ENCODE measurements at places on chromosomes 6 and 20.

DNA sequence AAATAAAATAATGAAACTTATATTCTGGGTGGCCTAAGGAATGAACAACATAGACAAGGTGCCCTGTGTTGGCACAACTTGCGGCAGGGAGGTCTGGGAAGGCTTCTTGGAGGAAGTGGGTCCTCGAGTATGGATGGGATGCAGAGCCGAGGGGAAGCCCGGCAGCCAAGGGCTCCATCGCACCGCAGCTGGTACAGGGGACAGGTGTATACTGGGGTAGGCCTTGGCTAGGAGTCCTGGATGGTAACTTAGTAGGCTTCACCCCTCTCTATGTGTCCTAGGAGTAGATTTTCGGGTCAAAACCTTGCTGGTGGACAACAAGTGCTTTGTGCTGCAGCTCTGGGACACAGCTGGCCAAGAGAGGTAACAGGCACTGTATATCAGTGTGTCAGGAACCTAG lies 28.0 kb downstream of the RAB44 start:
- no peak for DNase-seq

- DNase-seq = no peak
Measured at GRCh38 chr6:158027590-158028285, 46.1 kb downstream of the SYNJ2 start.

GRCh38 chr20:12925210-12925755 lies 83.5 kb upstream of the SPTLC3 start:
- DNase-seq = peak; percentile 75

- no peak for DNase-seq
Measured at GRCh38 chr6:51396583-51396982, 577.9 kb downstream of the TFAP2B start.

DNA sequence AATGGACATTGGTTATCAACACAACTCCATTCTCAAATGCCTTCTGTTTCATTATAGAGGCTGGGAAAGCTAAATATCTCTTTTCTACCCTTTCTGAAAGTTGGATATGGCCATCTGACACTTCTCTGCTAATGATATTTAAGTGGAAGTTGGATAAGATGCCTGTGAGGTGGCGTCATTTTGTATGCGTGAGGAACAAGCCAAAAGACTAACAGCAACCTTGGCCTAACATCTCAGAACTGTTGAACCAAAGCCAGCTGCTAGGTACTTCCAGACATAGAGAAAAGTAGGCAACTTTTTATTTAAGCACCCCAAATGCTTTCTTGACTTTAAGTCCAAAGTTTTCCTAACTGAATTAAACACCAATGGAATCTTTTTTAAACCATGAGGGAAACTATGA lies 708.4 kb downstream of the CD109 start:
- no peak for DNase-seq

DNA sequence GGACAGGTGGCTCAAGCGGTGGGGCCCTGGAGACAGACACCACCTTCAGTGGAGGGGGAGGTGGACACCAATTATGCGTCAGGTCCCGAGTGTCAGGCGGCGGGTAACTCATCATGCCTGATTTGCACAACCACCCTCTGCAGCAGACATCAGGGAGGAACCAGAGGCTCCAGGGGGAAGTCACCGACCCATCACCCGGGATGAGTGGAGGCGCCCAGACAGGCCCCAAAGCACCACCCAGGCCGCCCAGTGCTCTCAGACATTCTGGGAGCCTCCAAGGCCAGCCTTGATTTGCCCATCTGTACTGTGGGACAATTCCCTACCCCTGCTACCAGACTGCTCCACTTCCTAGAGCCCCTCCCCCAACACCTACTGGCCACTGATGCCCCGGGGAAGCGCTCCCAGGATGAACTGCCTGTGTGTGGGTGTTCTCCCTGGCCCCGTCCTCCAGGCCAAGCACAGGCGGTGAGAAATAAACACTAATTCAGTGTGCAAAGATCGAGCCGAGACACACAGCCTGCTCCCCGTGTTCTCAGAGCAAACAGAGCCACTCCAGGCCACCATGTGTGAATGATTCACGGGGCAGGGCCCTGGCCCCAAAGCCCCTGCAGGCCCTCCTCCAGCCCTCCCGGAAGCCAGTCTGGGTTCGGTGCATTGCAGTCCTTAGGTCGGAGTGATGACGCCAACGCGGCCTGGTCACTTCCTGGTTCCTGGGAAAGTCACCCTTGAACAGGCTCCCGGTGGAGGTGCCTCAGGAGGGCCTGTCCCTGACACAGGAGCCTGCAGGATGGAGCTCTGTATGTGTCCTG lies 107.2 kb downstream of the ASXL1 start:
- DNase-seq = peak; percentile 92

DNA sequence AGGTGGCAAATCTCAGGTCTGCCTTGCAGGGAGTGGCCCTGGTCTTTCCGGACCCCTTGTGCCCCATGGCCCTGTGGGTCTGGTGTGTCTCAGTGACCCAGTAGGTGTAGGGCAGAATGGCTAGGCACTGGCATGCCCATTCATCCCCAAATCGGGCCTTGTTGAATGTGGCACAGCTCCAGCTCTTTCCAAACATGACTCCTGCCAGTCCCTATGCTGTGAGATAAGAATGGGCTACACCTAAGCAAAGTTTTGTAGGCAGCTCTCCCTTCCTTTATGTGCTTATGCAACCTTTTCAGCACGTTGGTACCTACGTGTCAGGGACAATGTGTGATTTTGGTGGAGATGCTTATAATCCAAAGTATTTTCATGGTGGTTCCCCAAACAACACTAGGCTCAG lies 33.9 kb downstream of the FOXO3 start:
- no peak for DNase-seq

- peak; percentile 61 for DNase-seq
Measured at GRCh38 chr6:46491201-46491627, at the start of gene RCAN2. Gene RCAN2, minus strand, starts transcription at chr6:46491449.

- no peak for DNase-seq
Measured at GRCh38 chr6:111447051-111447450, 36.0 kb downstream of the REV3L start.

DNA sequence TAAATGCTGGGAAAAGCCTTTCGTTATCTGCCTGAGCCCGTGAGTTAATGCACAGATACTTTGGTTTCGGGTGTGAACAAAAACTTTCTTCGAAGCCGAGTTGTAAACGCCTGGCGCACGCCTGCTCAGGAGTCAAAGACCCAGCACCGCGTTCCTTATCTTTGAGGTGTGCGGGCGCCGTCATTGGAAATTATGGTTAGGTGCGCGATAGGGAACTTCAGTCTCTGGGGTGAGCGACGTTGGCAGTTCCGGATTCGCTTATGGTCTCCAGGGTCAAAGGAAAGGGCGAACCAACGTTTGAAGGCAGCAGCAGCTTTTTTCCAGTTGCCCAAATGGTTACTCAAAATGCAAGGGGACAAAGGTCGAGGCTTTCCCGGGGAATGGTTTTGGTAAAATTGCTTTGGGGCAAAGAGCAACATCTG lies 853 bp downstream of the SLC22A3 start:
- no peak for DNase-seq

DNA sequence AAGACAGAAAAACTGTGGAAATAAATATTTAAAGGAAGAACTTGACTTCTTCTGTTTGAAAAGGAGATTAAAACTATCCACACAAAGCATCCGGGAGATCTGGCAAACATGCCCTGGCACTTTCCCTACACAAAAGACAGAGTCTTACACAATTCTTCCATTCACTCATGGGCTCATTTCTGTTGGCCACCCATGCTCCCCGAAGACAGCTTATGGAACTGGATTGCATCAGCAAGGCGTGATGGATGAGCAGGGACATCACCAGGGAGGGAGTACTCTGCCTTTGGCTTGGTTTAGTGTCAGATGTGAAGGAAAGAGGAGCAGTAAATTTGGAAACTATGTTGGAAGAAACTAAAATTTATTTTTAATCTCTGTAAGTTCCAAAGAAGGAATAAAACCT lies 379.3 kb downstream of the CD109 start:
- DNase-seq = no peak

DNA sequence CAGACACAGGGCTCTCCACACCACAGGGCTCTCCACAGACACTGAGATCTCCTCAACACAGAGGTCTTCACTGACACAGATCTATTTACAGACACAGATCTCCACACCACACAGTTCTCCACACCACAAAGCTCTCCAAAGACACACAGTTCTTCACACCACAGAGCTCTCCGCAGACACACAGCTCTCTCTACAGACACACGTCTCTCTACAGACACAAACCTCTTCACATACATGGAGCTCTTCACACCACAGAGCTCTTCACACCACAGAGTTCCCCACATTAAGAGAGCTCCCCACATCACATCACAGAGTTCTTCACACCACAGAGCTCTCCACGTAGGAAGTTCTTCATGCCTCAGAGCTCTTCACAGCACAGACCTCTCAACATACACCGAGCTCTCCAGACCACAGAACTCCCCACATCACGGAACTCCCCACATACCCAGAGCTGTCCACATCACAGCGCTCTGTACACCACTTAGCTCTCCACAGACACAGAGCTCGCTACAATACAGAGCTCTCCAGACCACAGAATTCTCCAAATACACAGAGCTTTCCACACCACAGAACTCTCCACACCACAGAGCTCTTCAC lies 53.9 kb downstream of the ERMARD start:
- no peak for DNase-seq

DNA sequence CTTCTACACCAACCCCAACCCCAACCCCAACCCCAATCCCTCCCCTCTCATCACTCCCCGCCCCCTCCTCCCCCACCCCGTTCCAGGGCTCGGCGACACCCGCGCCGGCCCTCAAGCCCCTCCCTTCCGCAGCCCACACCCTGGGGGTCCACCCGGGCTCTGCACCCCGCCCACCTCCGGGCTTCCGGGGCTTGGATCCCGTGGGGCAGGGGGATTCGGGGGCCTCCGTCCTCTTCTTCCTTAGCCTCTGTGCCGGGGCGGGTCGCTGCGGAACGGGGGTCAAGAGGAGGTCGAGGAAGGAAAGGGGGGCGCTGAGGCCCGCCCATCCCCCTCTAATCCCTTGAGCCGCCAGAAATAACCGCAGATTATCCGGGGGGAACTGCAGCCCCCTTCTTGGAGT lies 690 bp downstream of the TULP1 start:
- DNase-seq = no peak

DNA sequence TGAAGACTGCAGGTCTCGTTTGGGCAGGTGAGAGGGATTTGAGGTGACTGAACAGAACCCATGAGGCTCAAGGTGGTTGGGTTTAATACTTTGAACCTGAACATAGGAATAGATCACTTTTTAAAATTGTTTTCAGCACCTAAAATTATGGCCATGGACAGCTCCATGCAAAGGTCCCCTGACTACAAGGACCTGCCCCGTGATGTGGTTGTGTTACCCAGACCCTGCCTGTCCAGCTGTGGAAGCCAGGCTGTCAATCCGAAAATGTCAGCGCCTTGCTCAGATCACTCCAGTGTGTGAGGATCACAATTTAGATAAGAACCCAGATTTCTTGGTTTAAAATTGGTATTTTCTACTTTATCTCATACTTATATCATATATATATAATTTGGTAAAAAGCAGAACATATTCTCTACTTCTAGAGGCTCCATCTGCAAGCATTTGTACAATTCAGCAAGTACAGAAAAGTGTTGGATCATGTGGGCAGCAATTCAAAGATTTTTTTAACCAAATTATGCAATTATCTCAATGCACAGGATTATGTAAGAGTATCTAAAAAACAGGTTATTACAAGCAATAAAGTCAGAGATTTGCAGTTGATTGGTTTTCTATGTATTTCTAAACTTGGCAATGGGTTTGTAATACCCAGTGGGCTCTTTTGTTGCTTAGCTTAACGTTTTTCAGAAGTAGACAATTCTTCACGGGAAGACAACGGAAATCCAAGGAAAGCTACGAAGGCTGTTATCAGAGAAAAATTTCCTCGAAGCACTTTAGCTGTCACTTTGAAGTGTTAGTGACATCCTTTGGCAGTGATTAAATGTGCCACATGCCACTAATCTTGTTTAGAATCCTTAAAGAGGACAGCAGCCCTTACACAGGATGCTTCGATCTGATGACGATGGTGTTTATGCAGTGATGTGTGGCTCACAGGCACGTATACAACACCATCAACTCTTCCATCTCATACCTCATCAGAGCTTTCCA lies 24.1 kb upstream of the RPS6KA2 start:
- no peak for DNase-seq

GRCh38 chr6:134884752-134885151 lies 65.1 kb downstream of the ALDH8A1 start:
- no peak for DNase-seq

GRCh38 chr20:61719691-61720347 lies 345.9 kb downstream of the TAF4 start:
- no peak for DNase-seq

GRCh38 chr20:19601126-19601810 lies 156.8 kb upstream of the RIN2 start:
- no peak for DNase-seq

DNA sequence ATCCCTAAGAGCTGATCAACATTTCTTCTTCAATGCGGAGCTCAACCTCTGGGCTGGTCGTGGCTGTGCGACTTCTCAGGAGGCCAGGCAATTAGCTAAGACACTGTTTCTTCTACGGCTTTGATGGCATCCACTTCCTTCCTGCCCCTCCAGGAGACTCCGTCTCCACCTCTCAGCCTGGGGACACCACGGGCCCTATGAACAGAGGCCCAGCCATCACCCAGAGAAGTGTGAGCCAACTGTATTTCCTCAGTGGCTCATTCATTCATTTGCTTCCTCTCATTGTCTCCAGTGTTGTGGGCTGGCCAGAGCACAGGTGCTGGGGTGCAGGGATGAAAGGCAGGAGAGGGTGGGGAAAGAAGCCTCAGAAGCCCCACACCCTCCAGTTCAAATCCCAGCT lies 51.8 kb upstream of the APCDD1L start:
- no peak for DNase-seq
